Kasumi-1 (cell line): ENCODE measurements at places on chromosomes 7 and 10.

DNA sequence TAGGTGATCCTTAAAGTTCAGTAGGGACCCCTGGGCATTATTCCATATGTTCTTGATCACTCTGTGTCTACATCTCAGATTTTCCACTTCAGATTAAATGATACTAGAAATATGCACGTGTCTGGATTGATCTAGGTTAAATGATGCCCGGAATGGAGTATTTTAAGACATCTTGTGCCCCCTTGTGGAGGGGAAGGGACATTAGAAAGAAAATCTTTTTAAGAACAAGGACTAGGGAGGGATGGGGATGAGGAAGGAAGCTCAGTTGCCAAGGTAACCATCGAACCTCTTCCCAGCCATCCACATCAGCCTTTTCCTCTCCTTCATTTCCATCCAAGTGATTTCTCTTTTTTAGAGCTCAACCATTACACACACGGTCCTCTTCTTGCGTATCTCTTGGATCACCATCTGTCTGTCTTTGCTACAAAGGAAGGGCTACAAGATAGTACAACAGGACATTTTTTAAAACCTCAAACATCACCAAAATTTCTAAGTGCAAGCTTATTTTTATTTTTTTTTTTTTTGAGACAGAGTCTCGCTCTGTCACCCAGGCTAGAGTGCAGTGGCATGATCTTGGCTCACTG, 40.5 kb downstream of the PRSS2 start:
- DNase-seq = peak; percentile 90

DNA sequence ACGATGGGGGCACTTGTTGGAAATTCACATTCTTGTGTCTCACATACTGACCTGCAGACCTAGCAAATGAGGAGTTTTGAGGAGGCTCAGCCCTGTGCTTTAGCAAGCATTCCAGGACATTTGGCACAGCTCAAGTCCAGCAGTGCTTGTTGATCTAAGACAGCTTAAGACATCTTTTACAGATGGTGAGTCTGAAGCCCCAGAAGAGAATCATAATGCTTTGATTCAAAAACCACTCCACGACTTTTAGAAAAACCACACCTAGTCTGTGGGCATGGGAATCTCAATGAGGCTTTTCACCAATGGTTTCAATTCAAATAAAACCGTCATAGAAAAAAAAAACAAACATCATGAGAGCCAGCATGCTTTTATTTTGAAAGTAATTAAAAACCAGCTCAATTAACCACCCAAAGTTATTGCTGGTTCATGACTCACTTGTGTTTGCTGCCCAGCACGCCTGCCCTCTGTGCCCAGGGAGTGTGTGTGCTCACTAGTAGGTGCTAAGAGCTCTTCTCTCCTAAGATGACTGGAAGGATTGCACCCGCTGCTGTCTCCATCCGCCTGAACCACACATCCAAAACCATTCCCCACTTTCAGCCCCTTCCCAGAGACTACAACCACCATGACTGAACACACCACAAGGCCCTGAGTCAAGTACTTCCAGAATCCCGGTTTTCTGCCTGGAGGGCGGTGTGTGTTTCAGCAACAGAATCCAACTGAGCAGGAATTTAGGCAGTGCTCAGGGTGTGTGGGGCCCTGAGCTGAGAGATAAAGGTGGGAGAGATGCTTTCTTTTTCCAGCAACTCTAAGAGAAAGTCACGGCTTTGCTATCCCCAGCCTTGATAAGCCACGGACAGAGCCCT, 130.2 kb upstream of the ADAM12 start:
- no peak for DNase-seq

DNA sequence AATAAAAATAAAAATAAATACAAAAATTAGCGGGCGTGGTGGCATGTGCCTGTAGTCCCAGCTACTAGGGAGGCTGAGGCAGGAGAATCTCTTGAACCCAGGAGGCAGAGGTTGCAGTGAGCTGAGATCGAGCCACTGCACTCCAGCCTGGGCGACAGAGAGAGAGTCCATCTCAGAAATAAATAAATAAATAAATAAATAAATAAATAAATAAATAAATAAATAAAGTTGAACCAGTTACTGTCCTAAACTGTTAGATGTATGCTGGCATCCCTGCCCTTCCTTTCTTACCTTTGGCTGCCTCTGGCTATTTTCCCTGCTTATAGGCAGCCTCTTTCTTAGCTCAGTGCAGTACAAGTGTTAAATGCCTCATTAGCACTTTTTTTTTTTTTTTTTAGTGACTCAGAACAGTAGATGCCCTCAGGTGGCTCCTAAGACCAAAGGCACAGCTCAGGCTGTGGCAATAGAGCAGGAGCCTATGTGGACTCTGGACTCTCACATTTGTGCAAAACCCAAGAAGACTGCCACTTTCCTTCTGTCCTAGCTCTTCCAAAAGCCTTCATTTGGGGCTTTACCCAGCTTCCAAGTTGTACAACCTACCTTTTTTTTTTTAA, 30.6 kb upstream of the CABCOCO1 start:
- DNase-seq = no peak

DNA sequence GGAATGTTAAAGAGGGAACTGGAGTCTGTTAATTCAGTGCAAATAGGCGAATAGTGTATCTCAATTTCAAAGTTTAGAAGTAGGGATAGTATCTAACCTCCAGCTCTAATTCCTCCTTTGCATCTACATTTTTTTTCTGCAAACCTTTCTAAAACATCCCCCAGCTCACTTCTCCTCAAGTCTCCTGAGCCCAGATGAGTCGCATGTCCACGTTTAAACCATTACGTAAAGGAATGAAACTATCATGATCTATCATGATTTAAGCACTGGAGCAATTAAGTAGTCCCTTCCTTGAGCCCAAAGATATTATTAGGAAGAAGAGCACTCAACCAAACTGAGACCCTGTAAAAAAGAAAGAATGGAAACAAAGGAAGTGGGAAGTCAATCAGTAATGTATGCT, 29.9 kb downstream of the GPR22 start:
- no peak for DNase-seq

- no peak for DNase-seq
Observed at GRCh38 chr7:158657189-158657746, 47.3 kb downstream of the NCAPG2 start.

DNA sequence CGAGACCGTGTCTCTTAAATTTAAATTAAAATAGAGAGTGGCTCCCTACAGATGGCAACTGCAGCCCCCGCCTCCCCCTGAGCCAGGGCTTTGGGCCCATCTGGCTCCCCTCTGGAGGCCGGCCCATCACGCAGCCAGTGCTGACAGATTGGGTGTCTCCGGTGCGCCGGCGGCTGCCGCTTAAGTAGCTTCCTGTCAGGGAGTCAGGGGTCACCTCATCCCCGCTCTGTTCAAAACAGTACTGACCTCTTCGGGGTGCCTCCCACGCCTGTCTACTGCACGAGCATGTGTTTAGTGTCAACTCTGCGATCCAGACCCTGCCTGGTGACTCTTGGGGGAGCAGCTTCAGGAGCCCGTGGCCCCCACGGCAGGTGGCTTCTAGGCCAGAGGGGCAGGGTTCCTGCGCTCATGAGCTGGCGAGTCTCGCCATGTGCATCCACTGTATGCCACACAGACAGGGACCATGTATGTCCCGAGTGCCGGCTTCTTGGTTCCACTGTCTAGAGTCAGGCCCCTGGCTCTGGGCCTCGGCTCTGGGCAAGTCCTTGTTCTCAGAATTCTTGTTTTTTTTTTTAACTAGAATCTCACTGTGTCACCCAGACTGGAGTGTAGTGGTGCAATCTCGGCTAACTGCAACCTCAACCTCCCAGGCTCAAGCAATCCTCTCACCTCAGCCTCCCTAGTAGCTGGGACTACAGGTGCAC, 36.1 kb downstream of the KCTD7 start:
- no peak for DNase-seq

DNA sequence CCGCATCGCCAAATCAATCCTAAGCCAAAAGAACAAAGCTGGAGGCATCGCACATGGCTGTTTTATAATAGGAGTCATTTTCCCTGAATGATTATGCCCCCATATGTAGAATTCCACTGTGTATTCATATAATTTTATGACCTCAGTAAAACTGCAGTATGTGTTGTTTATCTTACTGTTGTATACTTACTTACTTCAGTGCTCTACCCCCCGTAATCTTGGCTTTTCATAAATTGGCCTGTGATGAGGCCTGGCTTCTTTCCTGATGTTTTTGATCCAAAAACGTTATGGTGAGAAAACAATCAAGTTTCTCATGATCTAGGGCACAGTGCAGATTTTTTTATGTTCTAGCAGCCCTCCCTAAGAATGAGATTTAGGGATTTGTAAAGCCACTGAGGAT, 306.4 kb upstream of the FZD1 start:
- DNase-seq = no peak

- DNase-seq = no peak
Observed at GRCh38 chr7:138510003-138510402, 49.9 kb downstream of the TRIM24 start.

DNA sequence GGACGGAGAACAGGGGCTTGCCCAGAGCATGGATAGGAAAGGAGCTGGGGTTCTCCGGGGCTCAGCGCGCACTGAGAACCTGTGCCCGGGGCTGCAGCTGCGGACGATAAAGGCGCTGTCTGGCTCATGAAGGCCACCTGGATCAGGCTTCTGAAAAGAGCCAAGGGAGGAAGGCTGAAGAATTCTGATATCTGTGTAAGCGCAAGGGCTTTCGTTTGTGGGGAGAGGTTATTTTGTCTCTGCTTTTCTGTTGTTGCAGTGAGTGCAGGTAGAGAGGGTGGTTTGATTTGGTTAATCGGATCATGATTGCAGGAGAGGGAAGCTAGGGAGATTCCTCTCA, 250.5 kb downstream of the NSUN6 start:
- no peak for DNase-seq

DNA sequence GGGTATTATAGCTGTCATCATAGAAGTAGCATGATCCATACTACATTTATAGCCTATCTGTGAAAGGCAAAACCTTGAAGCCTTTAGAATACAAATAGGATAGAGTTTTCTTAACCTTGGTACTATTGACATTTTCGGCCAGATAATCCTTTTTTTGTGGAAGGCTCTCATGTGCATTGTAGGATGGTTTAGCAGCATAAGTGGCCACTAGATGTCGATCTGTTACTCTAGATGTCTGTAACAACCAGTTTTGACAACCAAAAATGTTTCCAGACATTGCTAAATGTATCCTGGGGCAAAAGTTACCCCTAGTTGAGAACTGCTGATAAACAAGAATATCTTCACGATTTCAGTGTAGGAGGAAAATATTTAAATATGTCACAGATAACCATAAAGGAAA, 319.4 kb upstream of the GALNT17 start:
- DNase-seq = no peak

DNA sequence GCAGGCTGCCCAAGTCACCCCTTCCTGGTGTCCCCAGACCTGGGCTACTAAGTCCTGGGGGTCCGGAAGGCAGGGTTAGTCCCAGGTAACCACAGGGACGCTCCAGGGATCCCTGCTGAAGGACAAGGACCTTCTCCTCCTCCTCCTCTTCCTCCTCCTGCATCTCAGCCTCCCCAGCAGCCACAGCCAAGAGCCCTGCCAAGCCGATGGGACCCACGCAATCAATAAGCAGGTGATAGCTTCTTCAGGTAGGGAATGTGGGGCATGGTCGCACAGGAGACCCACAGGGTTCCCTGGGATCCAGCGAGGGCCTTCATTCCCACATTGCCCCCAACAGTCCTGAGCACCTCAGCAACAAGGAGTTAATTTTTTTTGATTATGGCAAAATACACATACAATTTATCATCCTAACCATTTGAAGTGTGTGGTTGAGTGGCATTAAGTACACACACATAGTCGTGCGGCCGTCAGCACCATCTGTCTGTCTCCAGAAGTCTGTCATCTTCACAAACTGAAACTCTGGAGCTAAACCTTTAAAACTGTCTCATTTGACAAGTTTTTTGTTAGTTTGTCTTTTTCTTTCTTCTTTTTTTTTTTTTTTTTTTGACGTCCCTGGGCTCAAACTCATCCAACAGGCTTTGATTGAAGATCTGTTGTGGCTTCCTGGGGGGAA, 12.1 kb downstream of the CRYGN start:
- DNase-seq = no peak

DNA sequence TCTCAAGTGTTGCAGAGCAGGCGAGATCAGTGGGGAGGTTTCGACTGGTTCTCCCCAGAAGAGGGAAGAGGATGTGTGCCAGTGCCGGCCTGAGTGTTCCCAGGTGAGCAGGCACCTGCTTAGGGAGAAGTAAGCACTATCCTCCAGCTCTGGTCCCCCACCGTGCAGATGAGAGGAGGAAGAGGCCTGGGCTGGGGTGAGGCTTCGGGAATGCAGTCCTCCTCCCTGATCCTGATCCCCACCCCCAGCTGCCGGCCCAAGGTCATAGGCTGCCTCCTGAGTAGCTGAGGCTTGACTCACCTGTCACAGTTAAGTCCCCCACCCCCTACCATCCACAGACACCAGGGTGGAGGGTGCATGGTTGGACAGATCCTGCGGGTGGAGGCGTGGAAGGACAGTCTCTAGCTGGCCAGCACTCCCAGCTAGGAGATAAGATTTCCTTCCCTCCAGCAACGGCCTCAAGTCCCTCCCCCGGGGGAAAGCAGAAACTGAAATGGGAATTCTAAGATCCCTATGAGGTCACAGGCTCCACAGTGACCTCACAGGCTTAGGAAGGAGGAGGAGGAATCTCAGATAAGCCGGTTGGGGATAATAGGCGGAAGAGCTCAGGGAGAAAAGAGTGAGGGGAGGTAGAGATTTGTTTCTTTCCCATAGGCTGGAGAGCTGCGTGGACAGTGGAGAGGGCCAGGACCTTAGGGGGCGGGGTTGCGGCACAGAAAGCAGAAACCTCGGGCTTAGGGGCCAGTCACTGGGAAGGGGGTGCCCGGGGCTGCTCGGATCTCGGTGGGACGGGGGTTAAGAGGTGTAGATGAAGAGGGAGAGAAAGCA, 1.0 kb downstream of the LRCH4 start:
- no peak for DNase-seq

DNA sequence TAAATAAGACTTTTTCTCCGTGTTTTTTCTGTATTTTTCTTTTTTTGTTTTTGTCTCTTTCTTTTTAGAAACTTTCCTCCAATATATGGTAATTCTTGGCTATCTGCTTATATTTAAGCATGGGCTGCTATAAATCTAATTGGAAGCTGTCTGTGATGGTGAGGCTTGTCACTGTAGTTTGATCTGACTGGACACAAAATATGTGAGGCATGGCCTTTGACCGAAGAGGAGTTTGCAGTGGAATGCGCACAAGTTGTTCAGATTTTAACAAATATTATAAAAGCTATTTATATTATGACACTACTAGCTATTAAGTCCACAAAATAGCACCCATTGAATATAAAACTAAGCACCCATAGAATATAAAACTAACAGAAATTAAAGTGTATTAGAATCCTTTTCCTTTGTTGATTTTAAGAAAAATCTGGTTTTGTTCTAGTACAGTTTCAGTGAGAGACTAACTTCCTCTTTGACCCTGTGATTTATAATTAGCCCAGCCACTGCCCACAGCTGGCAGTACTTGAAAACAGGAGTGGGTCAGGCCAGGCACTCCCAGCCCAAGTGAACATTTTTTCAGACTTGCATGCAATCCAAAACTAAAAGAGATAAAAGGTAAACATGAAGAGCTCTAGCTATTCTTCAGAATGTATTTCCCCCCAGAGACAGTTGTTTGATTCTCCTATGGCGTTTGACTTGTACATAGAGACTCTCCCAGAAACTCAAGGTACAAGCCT, 69.9 kb upstream of the FGL2 start:
- peak; percentile 16 for DNase-seq

- DNase-seq = no peak
Observed at GRCh38 chr7:94658826-94659225, 2.9 kb upstream of the SGCE start.

- no peak for DNase-seq
Observed at GRCh38 chr7:129222064-129222463, 2.8 kb upstream of the AHCYL2 start.

- DNase-seq = no peak
Observed at GRCh38 chr7:11776039-11776438, 56.0 kb downstream of the THSD7A start.
